ENCODE measurements at places on chromosomes 4 and X.

GRCh38 chrX:151239751-151240150 is 63.4 kb downstream of the GPR50 start:
- DNase-seq: no peak

GRCh38 chr4:131084997-131085396 is 1989.0 kb downstream of the C4orf33 start:
- no peak for DNase-seq

GRCh38 chrX:15721911-15722310 is 16.2 kb upstream of the CA5B start:
- DNase-seq: no peak

DNA sequence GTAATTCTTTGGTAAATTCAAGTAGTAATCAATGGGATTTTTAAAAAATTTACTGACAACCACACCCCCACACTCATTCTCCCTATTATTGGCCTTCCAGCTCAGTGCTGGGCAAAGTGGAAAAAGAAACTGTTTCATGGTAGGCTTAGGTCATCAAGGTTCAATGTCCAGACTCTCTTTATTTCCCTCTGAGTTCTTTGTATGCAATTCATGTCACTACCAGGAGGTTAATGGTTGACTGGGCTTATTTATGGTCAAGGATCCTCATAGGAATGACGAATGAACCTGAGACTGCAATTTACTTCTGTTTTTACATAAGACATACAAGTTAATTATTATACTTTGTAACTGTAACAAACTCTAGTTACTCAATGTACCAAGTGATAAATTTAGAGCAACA is 403.2 kb downstream of the KLHL13 start:
- no peak for DNase-seq

DNA sequence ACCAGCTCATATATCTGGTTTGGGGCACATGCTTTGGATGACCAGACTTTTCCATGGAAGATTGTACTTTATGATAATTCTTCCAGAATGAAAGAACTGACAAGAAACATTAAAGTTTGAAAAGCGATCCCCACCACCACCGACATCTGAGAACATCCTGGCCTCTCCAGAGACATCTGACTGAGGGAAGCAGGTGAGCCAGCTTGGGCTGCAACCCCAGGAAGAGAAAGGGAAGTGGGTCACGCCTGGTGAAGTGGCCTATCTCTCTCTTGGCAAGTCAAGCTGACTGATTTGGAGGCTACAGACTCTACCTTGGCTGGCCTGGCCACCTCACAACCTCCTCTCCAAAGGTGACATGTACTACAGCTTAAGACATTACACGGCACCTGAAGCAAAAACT is 20.7 kb downstream of the PARM1 start:
- no peak for DNase-seq

DNA sequence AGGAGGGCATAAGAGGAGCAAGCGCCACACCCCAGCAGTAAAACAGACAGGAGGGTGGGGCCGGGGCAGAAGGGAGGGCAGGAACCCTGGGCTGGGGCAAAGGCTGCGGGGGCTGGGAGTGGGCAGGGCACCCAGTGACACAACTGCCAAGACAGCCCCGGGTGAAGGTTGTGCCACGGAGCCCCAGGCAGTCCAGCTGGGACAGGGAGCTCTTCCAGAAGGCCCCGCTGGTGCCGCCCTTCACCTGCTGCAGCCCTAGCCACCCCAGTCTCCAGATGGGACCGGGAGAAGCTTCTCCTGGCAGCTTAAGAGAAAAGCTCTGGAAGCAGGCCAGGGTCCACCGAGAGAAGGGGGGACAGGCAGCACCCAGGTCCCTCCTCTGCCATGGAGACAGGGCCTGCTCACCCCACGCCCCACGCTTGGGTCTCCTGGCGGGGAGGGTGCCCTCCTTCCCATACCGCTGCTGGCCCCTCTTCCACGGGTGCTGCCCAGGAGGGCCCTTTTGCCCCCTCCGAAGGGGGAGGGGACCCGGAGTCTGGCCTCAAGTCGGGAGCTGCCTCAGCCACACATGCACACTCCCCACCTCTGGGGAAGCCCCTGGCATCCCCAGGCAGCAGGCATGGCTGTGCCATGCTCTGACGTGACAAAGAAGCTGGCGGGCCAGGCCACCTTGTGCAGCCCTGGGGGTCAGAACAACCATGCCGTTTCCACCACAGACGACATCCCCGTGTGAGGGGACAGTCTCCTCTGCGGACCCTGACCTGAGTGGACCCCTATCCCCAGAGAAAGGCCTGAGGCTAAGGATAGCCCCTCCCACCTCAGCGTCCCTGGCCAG is 1.5 kb downstream of the DGKQ start:
- DNase-seq: no peak
